ENCODE measurements at places on chromosomes 5 and 9.
A peak's percentile ranks its signal among the peaks of the same experiment; 100 is the strongest.

DNA sequence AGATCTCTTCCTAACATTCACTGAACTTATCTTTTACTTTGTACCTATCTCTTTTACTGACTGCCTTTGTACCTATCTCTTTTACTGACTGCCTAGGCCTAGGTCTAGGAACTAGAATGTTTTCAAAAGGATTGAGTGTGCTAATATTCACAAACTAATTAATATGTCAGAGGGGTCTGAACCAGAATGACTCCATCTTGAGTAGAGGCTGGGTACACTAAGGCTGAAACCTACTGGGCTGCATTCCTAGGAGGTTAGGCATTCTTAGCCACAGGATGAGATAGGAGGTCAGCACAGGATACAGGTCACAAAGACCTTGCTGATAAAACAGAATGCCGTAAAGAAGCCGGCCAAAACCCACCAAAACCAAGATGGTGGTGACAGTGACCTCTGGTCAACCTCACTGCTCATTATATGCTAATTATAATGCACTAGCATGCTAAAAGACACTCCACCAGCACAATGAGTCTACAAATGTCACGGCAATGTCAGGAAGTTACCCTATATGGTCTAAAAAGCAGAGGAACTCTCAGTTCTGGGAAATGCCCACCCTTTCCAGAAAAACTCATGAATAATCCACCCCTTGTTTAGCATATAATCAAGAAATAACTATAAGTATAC, 2.5 kb upstream of the RHOBTB3 start:
- no peak for DNase-seq

GRCh38 chr5:4941957-4942830, 197.9 kb upstream of the ADAMTS16 start:
- DNase-seq: no peak

GRCh38 chr5:86880785-86881492, 263.2 kb downstream of the COX7C start:
- DNase-seq: peak; percentile 72

DNA sequence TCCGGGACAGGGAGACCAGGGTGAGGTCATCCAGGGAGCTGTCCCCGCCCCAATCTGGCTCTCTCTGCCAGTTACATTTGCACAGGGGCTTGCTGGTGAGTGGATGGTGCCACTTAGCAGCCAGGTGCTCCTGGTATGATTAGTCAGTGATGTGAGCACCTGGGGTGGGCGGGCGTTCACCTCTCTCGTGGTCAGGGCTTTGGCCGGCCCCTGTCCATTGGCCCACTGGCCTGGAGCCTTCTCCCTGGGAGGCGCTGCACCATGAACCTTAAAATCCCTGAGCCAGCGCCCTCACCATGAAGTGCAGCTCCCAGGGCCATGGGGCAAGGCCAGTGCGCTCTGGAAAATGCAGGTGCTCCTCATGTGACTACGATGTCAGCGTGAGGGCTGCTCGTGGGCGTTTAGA, 2.0 kb downstream of the NKD2 start:
- no peak for DNase-seq

DNA sequence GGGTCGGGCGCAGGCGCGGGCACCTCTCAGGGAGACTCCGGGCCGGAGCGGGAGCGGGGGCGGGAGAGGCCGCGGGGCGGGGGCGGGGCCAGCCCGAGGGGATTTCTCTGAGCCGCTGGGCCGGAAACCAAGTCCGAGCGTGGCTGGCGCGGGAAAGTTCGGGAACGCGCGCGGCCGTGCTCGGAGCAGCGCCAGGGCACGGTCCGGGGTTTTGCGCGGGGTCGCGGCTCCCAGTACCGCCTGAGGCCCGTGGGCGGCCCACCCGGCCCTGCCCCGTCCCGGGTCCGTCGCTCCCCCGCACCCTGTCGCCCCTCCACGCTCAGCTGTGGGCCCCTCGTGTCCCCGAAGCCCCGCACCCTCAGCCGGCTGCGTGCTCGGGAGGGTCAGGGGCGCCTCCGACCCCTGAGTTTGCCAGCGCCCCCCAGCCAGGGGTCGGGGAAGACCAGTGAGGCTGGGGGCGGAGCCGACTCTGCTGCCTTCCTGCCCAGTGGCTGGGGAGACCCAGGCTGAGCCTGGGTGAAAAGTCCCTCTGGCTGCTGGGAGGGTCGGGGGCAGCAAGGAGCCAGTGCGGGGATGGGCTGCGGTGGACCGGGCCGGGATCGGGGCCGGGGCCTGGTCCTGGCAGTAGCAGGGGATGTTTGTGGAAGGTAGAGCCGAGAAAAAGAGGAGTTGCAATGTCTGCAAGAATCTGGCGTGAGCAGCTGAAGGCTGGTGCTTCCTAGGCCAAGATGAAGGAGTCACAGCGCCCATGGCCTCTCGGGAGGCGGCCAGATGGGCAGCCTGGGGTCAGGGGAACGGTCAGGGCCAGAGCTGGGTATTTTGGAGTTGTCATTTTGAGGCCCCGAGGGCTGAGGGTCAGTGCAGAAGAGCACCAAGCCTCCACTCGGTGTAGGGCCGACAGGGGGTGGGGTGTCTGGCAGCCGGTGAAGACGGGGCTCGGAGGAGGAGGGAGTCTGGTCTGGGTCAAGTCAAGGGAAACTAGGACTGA, 588 bp downstream of the TRAF2 start:
- DNase-seq: no peak

DNA sequence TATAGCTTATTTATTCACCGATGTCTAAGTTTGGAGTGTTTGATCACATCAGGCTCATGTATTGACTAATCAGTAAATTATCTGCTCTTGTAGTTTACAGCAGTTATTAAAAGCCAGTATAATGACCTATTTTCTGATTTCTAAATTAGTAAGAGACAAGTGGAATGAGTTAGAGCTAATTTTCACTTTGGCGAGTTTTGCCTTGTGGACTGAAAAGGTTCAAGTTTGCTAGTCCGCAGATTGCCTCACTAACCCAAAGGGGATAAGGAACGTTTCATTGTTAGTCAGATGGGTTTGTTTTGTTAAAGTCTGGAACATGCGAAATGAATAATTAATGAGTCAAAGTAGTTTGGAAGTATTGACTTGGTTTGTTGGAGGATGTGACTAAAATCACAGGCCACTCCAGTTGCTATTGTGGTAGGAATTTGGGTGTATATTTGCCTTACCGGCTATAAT, 40.1 kb downstream of the SMARCA2 start:
- no peak for DNase-seq

- DNase-seq: peak; percentile 43
Observed at GRCh38 chr5:38809388-38810359, 36.1 kb upstream of the OSMR start.

DNA sequence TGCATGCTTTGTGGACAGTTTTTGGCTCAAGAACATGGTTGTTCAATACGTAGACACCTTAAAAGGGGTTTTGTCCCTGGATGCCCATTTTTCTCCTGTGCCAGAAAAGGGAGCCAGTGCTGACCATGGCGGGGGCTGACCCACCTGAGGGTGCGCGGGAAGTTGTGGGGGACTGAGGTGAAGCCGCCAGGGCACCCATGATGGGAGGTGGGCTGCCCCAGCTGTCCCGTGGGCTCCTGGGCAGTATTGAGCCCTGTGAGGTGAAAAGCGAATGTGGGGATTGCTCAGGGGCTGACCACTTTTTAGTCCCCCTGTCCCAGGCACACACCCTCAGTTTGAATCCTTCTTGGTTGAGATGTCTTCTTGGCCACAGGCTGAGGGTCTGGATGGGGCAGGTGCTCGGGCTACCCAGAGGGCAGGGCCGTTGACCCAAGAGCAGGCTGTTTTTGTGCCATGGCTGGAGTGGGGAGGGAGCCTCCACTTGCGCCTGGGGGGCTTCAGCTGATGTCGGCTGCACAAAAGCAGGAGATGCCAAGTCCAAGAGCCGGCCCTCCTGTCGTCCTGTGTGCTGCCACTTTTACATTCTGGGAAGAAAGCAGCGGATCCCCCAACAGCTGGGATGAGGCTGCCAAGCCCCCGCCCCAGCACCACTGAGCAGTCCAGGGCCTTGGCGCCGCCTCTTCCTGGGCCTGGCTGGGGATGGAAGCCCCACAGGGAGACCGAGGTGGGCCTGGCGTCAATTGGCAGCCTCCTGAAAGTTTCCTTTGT, 120.1 kb downstream of the WNK2 start:
- DNase-seq: no peak

- peak; percentile 62 for DNase-seq
Observed at GRCh38 chr9:12955510-12956163, 180.8 kb downstream of the LURAP1L start.

DNA sequence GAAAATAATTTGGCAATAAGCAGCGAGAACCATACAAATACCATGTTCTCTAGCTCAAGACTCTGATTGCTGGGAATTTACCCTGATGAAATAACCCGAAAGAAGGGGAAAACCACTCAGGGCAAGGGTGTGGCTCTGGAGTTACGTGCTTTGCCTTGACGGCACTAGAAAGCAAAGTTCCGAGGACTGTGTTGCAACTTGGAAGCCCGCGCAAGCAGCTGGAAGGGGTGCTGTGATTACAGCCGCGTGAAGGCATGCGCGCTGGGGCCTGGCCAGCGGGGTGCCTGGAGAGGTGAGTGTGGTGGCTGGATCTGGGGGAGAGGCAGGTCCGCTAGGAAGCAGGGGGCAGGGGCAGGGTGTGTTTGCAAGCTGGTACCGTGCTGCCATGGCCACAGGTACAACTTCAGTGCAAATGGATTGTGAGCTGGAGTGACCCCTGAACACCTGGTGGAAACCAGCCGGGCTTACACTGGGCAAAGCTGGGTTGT, 52.6 kb upstream of the CNOT6 start:
- DNase-seq: no peak

Measured in COR-L47 (cell line).